Jurkat, Clone E6-1 (cell line): ENCODE measurements at places on chromosomes 2 and 18.
A peak's percentile ranks its signal among the peaks of the same experiment; 100 is the strongest.

- peak; percentile 59 for DNase-seq
These were observed 23.1 kb downstream of the CYP27C1 start for GRCh38 chr2:127196998-127197397.

GRCh38 chr18:51162617-51163016 is 34.9 kb downstream of the MEX3C start:
- DNase-seq: no peak

GRCh38 chr2:95728878-95729596 is 137.2 kb downstream of the TRIM43 start:
- DNase-seq: peak; percentile 60

DNA sequence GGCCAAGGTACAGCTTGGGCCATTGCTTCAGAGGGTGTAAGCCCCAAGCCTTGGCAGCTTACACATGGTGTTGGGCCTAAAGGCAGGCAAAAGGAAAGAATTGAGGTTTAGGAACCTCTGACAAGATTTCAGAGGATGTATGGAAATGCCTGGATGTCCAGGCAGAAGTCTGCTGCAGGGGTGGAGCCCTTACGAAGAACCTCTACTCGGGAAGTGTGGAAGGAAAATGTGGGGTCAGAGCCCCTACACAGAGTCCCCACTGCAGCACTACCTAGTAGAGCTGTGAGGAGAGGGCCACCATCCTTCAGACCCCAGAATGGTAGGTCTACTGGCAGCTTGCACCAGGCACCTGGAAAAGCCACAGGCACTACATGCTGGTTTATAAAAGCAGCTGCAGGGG is 124.2 kb downstream of the RPIA start:
- no peak for DNase-seq

GRCh38 chr2:215486291-215487001 is 50.6 kb upstream of the FN1 start:
- no peak for DNase-seq

GRCh38 chr2:4090668-4091630 is 387.6 kb downstream of the DCDC2C start:
- no peak for DNase-seq

GRCh38 chr2:43941966-43942365 is 53.8 kb downstream of the LRPPRC start:
- no peak for DNase-seq
